Type B pancreatic cell (in vitro differentiated cells): ENCODE measurements at places on chromosomes 12 and 14.

- DNase-seq: peak; percentile 88
Observed at GRCh38 chr12:53213348-53213747, 6.3 kb upstream of the ITGB7 start.

DNA sequence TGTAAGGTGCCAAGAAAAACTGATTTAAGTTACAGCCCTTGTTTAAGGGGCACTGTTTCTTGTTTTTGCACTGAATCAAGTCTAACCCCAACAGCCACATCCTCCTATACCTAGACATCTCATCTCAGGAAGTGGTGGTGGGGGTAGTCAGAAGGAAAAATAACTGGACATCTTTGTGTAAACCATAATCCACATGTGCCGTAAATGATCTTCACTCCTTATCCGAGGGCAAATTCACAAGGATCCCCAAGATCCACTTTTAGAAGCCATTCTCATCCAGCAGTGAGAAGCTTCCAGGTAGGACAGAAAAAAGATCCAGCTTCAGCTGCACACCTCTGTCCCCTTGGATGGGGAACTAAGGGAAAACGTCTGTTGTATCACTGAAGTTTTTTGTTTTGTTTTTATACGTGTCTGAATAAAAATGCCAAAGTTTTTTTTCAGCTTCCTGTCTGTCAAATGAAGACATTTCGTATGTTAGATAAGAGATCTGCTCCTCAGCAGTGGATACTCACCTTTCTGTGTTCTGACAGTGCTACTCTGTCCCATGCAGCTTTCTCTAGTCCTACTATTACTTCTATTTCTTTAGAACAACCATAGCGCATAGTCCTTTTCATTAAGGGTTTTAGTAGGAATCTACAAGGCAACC lies 1.2 kb upstream of the PA2G4 start:
- no peak for DNase-seq

DNA sequence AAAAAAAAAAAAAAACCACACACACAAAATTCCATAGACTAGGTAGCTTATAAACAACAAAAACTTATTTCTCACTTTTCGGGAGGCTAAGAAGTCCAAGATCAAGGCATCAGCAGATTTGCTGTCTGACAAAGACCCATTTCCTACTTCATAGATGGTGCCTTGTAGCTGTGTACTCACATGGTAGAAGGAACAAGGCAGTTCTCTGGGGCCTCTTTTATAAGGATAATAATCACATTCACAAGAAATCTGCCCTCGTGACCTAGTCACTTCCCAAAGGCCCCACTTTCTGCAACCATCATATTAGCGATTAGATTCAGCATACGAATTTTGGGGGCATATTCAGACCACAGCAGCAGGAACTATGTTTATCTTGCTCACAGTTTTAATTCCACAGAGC lies 54.9 kb downstream of the STXBP6 start:
- DNase-seq: no peak

- no peak for DNase-seq
Observed at GRCh38 chr12:96028538-96028937, 6.8 kb downstream of the LTA4H start.

DNA sequence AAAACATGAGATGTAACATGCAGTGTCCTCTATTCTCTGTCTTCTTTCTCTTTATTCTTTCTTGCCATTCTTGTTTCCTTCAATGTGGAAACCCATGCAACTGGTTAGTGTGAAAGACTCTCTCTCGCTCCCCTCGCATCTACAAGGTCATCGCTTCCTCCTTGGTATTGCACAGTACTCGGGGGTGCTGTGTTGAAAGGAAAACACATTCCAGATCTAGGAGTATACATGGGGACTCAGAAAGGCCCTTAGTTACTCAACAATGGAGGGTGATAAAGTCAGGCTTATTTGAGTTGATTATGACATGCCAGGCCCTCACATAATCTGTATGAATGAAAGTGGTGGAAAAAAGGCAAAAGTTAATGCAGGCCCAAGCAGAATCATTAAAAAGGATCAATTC lies 75.5 kb upstream of the OVCH1 start:
- no peak for DNase-seq

DNA sequence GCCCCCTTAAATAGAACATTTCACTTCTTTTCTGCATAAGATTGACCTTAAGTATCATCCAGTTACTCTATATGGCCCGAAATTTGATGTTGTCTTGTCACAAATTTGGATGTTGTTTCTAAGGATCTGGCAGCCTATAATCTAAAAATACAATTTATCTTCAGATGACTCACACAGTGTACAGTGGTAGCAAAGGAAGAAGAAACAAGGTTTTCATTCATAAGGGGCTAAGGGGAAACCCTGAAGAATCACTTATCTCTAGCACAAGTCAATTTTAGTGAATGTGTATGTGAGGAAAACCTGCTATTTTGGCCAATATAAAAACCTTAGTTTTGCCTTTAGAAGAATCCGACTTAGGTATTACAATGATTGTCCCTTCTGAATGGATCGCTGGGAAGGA lies 606.3 kb upstream of the LRFN5 start:
- no peak for DNase-seq

DNA sequence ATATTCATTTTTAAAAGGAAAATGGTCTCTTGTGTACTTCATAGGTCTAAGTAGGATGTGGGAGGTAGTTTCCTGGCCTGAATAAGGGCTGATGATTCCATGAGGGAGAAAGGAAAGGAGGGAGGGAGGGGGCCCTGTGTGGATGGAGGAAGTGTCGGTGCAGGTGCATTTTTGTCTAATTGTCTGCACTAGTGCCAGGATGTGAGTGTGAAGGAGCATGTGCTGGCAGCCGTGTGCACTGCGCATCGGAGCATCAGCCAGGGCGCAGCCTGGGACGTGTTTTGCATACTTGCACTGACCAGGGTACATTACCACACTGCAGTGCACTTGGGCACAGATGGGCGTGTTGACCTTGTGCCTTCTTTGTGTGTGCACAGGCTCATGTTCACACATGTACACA lies 29.2 kb downstream of the SMUG1 start:
- DNase-seq: no peak

DNA sequence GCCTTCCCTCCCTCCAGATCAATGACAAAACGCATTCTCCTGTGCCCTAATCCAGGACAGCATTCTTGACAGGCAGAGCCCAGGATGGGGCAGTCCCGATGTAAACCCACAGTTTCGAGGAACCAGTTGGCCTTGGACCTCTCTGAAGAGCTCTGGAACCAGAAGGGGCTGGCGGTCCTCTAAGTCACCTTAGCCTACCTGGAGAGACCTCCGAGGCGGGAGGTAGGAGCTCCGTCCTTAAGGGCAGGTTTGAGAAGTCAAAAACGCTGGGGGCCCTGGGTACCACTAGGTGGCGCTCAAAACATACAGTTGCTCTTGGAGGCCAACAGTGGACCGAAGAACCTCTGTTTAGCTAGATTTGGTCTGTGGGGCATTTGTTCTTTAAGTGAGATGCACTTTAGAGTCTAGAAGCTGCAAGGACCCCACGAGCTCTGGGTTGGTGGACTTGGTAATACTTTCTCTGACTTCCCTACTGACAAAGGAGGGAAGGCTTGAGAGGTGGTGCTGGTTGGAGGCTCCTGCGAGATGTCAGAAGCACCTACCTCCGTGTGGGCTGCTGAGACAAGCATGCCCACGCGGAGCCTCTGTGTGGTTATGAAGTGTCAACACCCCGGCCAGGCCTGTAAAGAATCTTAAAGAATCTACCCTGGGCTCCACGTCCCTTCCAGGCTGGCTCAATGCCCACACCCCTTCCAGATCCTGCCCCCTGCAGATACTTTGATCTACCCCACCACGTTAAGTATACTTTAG lies 74.8 kb upstream of the CHST11 start:
- DNase-seq: peak; percentile 80

DNA sequence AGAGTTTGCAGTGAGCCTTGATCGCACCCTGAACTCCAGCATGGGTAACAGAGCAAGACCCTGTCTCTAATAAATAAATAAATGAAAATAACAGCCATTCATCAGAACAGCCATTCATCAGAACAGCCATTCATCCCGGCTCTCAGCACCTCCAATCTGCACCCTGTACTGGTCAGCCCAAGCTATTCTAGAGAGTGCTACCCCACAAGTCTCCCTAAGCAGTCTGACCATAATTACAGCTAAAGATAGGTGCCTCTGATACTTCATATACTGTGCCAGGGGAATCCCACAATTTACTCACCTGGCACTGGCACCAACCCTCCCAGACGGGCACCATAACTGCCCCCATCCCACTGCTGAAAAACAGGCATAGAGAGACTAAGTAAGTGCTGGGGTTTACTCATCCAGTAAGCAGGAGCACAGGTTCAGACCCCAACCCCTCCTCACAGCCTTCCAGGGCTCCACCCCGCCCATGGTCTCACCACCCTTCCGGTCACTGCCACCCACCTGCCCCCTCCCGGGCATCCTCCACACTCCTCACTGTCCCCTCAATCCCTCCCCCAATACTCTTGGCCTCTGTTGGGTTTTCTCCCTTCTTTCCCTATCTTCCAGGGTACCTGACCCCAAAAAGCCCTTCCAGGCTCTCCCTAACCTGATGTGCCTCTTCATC lies 15.2 kb upstream of the EIF5 start:
- no peak for DNase-seq

GRCh38 chr12:388012-388411 lies 1.1 kb downstream of the KDM5A start:
- no peak for DNase-seq

GRCh38 chr14:53692451-53692850 lies 264.2 kb downstream of the BMP4 start:
- DNase-seq: no peak

GRCh38 chr14:56378046-56378445 lies 201.6 kb upstream of the TMEM260 start:
- no peak for DNase-seq

DNA sequence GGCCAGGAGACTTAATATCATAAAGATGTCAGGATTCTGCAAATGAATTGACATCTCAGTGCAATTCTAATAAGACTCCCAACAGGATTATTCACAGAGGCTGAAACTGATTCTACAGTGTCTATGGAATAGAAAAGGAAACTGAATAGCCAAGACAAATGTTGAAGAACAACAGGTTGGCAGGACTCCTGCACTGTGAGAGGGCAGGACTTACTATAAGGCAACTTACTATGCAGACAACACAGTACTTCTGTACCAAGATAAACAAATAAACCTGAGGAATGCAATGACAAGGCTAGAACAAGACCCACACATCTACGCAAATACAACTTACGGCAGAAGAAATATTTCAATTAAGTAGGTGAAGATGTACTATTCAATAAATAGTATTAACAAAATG lies 132.2 kb upstream of the FKBP4 start:
- DNase-seq: no peak

- no peak for DNase-seq
Observed at GRCh38 chr12:24396224-24396623, 446.8 kb upstream of the SOX5 start.

- no peak for DNase-seq
Observed at GRCh38 chr12:91222746-91223145, 40.1 kb upstream of the DCN start.

GRCh38 chr12:70338531-70338930 lies 27.6 kb upstream of the KCNMB4 start:
- no peak for DNase-seq

DNA sequence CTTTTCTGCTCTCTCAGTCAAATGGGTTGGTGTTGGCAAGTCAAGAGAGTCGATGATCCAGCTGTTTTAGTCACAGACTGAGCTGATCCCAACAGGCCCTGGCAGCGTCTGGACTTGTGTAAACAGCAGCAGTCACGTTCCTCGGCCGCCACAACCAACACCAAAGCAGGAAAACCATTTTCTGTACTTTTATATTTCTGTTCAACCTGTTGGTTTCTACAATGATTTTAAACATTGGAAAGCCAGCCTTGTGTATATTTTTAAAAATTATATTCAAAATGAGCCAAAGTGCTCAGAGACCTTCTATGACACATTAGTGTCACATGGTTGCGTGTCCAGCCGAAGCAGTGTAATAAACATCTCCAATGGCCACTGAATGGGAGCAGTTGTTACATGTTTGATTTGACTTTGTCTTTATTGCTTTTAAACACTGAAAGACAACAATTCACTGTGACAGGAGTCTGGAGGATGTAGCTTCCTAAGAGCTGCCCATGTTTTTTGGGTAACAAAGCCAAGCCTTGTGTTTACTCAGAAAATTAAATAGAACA lies 5.9 kb upstream of the SIVA1 start:
- no peak for DNase-seq

- DNase-seq: no peak
Observed at GRCh38 chr12:2765052-2765451, 29.7 kb upstream of the FKBP4 start.

DNA sequence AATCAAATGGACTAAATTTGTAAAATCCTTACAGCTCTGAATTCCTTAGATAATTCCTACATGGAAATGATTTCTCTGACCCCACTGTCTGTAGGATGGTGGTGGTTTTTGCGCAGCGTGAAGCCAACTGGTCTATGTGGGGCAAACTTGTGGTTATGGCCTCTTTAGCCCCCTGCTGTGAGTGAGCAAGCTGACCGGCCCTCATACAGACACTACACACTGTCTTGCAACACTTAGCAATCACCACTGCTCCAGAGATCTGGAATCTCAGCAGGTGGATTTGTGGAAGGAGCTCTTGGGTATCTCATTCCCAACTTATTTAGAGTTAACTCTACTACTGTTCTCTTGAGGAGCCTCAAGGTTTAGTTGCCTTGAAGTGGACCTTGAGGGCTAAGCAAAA lies 70.2 kb downstream of the SCN8A start:
- DNase-seq: no peak

DNA sequence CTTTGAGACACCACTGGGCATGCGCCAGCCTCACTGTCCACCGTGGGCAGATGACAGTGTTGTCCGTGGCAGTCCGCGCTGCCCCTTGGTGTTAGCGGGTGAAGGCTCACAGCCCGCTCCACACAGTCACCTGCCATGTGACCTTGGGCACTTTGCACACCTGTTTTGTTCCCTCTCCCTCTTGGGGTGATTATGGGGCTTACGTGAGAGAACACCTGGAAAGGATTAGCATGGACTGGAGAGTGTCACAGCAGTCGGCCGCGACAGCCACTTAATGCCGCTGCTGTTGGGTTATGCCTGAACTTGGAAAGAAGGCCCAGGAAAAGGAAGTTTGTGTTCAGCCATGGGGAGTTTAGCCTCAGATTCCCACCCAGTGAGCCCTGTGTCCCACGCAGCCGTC lies 94.2 kb downstream of the DDX51 start:
- DNase-seq: no peak

- no peak for DNase-seq
Observed at GRCh38 chr12:46206471-46206870, 62.4 kb downstream of the SLC38A1 start.

DNA sequence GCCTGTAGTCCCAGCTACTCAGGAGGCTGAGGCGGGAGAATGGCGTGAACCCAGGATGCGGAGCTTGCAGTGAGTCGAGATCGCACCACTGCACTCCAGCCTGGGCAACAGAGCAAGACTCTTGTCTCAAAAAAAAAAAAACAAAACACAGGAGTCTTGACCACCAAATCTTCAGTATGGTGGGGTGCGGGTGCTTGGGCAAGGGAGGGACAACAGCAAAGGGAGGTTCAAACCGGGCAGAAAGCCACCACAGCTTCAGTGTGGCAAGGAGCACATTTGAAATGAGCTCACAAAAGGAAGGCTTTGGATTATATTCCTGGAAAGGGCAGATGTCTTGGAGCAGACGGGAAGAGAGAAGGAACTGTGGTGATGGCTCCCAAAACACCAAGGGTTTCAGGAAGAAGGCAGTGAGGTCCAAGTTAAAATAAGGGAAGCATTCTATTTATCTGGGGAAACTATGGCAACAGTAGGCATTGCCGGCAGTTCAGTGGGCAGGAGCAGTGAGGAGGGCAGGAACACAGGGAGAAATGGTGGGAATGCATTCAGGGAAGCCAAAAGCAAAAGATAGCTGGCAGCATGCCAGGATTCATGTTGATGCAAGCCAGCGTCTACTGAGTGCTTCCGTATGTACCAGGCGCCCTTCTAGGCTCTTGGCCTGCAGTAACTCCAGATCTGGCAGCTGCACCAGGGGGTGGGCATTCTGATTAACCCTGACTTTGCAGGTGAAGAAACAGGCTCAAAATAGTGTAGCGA lies 51.0 kb upstream of the SRSF5 start:
- DNase-seq: no peak
